Glomerular endothelial cell (primary cell): ENCODE measurements at places on chromosomes 13 and 19.

DNA sequence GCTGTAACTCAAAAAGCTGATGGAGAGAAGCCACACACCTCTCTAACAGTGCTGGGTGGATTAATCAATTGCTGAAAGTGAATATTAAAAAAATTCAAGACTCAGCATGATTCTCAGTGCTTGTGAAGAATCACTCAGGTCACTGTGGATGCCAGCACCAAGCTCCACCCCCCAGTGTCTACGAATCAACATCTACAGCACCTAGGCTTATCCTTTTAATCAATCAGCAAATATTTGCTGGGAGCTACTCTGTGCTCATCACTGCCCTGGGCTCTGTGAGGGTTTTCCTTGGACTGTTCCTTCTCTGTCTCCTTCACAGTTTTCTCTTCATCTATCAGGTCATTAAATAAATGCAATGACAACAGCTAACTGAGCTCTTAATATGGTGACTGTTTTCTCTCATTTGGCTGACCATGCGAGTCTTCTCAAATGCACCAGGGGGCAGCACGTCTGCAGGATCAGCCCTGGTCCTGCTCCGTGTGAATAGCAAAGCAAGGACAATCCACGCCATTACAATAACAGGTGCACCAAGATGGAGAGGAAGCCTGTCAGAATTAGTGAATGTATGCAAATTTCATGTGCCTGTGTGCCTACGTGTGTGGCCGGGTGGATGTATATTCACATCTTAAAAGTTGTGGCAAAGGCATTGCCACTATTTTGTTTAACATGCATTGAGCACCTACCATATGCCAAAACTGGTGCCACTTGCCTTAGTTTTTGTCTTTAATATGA lies 14.6 kb upstream of the C13orf42 start:
- peak; percentile 25 for DNase-seq

DNA sequence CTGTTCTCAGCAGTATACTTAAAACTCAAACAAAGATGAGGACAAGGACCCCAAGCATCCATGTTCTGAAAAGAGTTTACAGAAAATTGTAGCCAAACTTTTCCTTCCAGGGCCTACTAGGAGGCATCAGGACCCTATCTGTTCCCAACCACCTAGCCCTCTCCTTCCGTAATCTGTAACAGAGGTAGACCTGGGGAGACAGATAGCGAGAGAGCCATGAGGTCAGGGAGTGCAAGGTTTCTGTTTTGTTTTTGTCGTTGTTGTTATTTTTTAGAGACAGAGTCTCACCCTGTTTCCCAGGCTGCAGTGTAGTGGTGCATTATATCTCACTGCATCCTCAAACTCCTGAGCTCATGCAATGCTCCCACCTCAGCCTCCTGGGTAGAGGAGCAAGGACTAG lies 83.9 kb upstream of the POSTN start:
- no peak for DNase-seq

GRCh38 chr19:3370728-3371591 lies 4.6 kb downstream of the NFIC start:
- no peak for DNase-seq

DNA sequence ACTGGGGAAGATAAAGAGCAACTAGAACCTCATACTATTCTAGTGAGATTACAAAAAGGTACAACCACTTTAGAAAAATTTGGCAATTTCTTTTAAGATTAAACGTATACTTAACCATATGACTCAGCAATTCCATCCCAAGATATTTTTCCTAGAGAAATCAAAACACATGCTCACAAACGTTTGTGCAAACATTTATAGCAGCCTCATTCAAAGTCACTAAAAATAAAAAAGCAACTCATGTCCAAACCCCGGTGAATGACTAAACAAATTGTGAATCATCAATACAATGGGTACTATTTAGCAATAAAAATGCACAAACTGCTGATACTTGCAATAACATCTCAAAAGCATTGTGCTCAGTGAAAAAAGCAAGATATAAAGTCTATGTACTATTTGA lies 121.5 kb downstream of the FRY start:
- peak; percentile 16 for DNase-seq
